KBM-7 (cell line): ENCODE measurements at places on chromosomes 1 and 21.

DNA sequence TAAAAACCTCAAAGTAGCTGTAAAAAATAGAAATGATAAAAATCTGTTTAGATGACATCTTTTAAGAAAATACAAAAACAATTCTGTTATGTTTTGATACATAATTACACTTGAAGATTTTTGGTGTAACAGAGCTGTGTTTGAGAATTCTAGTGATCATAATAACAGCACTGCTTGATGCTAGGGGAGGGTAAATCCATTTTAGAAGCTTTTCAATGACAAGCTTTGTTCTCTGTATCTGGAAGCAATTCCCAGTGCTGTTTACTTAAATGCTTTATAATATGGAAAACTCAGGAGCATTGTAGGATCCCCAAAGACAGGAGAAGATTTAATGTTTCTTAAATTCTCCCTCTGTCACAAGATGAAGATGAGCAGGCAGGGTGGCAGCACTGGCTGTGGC, 359.3 kb downstream of the PDE4B start:
- no peak for DNase-seq

DNA sequence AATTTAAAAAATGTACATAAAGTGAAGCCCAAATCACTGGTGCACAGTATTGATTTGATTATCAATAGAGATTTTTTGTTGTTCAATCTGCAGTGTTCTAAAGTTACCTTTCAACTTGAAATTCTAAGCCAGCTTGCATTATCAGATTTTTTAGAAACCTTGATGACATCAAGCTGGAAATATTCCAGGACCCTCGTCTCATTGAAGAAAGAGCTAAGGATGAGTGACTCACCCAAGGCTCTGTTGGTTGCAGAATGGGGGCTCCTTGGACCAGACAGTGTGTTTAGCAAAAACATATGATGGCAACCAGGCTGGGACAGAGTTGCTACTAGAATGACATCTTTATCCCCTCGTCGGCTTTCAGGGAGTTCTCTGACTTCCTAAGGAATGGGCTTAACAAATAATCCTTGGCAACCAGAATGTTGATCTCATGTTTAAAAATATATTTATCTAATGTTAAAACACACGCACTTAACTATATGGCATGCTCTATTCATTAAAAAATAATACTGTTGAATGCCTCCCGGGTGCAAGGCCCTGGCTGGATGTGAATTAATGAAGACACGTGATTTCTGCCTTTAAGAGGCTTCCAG, 79.7 kb downstream of the RUNX3 start:
- no peak for DNase-seq

DNA sequence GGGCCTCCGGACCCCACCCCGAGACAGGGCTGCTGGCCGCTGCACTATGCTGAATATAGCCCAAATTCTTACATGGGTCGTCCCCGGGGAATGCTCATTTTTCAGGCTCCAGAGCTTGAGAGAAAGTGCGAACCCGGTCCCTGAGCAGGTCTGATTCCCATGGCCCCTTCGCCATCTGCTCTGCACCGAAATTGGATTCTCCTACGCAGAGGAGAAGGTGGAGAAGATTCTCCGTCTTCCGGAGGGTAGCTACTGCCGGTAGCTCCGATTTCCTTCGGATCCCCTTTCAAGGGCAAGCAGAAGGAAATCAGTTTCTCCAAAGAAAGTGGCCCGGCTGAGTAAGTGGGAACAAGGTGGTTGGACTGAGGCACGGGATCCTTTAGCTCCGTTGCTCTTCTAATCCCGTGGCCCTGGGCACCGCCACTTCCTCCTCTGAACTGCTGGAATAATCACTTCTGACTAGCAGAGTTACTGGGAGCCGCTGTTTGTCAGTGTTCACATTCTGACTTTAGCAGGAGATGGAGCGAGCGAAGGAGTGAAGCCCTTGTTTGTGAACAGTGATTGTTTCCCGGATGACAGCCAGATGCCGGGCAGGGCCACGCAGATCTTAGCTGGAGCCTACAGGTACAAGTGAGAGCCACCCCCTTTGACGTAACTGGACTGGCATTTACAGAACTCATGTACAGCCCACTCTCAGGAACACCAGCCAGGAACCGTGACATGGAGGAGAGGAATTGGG, 1.1 kb upstream of the ZNF496 start:
- DNase-seq: peak; percentile 60

GRCh38 chr1:235945775-235946570, 79.3 kb upstream of the LYST start:
- no peak for DNase-seq

DNA sequence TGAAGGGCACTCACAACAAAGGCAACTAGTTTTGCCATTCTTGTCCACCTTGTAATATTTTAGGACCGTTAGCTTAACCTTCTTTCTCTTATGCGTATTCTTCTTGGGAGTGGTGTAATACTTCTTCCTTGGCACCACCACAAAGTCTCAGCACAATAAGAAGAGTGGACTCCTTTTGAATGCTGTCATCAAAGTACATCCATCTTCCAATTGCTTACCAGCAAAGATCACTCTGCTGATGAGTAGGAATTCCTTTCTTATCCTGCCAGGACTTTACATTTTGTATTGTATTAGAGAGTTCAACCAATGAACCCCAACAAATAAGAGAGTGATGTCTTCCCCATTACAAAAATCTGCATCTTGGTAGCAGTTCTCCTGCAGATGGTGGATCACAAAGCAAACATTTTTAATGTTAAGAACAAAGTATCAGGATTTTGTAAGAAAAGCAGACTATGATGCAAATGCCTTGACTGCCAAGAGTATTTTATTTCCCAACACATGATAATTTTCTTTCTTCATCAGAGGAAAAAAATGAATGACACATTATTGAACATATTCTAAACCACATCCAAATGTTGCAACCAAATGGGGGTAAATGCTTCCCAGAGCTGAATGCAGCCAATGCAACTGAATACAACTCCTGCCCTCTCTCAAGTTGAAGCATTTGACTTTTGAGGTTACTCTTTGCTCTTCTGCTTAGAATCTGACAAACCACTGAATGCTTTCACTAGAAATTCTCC, 5.1 kb upstream of the ARNT start:
- DNase-seq: no peak

GRCh38 chr21:41100826-41101550, 67.0 kb upstream of the BACE2 start:
- DNase-seq: no peak

DNA sequence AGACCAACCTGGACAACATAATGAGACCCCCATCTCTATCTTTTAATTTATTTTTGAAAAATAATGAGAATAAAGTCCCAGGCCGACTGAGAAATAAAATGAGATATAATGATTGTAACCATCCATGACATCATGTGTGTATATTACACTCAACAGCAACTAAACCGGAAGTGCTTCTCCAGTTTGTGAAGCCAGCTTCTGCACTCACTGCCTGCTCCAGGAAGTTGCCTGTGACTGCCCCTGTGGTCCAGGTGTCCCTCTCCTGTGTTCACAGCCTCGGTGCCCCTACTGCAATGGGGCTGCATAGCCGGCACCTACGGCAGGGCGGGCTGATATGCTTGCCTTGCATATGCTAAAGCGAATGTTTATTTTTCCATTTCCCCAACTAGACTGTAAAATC, 68.3 kb downstream of the SSBP3 start:
- no peak for DNase-seq

DNA sequence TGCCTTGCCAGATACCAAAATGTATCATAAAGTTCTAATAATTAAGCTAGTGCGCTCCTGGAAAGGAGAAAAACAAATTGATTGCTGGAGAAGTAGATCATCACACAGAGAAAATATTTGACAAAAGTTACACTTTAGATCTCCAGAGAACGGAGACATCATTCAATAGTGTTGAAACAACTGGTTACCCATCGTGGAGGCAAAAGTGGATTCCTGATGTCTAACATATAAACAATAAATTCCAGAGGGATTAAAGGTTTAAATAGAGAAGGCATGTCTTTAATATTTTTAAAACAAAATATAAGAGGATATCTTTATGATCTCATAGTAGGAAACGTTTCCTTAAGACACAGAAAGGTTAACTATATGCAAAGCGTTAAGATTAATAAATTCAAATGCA, 41.0 kb downstream of the NRIP1 start:
- no peak for DNase-seq

GRCh38 chr1:16152481-16153087, 3.3 kb downstream of the EPHA2 start:
- DNase-seq: no peak

DNA sequence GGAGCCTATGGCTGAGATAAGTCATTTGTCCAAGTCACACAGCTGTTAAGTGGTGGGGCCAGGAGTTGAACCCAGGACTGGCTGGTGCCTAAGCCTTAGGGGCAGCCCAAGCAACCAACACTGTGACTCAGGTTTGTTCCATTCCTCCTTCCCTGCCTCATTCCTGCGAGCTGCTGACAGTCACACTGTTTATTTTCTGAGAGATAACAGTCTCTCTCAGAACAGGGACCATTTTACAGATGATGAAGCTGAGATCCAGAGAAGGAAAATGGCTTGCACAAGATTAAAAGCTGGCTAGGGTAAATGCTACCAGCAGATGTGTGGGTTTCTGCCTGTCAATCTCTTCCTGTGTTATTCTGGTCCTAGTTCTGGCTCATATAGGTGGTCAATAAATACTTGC, 24.3 kb upstream of the TCEA3 start:
- DNase-seq: no peak

DNA sequence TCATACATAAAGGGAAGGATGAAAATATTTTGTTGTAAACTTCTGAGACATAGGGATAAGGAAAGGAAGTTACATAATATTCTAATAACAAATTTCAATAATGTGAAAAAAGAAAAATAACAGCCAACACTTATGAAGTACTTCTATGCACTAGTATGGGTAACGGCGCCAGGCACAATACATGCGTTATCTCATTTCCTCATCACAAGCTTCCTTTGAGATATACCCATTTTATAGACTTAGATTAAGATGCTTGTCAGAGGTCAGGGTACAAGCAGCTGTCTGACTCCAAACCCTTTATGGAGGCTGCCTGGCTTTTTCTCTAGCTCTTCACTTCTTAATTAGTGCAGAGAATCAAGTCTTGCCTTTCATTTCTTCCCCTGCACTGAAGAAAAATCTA, 41.3 kb downstream of the TCP10L start:
- no peak for DNase-seq

DNA sequence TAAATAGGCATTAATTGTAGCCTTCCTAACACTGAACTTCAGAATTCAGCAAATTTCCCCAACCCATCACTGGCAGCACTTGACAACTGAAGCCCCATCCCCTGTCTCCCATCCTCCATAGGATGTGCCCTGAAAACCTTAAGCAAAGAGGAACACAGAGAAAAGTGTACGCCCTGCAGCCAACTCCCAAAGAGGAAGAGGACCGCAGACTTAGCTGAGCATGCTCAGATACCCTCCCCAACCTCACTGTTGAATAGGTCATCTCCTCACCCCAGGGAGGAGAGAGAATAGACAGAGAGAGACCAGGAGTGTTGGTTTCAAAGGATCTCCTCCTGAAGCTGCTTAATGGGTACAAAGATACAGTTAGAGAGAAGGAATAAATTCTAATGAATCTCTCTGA, 50.5 kb downstream of the CD2 start:
- DNase-seq: peak; percentile 23
